Stimulated activated CD8-positive, alpha-beta memory T cell treated with anti-CD3 and anti-CD28 coated beads, Interleukin-12 subunit alpha, Interleukin-12 subunit beta, amount 100 ng/mL, for 4 hours (primary cell): ENCODE measurements at places on chromosomes 12 and 14.

DNA sequence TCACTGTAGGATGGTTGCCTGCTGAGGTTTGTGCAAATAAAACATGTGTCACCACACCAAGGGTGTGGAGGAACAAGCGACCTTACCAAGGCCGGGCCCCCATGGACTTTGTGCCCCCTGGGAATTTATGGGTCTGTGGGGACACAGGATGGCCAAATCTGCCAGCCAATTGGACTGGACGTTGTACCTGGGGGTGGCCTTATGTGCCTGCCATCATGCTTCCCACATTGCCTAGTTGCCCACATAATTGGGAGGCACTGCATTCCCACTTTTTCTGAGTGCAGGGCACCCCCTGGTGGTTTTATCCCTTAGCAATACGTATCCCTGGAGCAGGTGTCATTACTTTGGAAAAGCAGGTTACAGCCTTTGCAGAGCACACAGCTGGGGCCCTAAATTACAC, 92.6 kb upstream of the TMPO start:
- no peak for DNase-seq

DNA sequence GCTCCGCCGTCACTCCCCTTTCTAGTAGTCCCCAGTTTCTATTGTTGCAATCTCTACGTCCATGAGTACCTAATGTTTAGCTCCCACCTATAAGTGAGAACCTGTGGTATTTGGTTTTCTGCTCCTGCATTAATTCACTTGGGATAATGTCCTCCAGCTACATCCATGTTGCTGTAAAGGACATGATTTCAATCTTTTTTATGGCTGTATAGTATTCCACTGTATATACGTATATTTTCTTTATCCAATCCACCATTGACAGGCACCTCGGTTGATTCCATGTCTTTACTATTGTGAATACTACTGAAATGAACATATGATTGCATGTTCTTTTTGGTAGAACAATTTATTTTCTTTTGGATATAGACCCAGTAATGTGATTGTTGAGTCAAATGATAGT, 114.7 kb downstream of the ANKS1B start:
- DNase-seq = no peak

DNA sequence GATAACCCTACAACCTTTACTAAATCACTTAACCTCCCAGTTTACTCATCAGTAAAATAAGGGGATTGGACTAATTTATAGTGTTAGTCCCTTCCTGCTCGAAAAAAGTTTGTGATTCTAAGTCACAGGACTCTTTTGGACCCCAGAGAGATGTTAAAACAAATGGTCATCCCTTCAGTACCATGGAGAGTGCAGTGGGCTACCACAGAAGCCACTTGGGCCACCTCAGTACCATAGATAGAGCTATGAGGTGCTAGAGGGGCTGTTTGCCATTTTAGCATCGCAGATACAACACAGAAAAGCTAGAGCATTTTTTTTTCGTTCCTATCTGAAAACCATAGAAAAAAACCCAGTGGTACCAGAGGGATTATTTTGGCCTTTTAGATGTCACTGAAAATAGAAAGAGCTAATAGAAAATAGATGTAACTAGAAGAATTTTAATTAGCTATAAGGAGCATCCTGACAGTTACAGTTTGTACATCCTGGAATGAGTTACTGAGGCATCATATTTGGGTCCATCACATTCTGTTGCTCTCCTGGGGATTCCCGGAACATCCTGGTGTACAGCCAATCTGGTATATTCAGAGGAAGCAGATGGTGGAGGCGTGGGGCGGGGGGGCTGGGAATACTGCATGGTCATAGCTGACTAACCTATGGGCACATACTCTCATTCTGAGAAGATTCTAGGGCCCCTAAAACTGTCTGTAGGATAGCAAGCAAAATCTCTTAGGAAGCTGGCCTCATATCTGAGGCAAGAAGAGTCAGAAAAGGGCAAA, 2.8 kb downstream of the ZNF219 start:
- no peak for DNase-seq

- DNase-seq = no peak
Measured at GRCh38 chr12:95614390-95614982, 63.2 kb upstream of the USP44 start.

- peak; percentile 91 for DNase-seq
Measured at GRCh38 chr14:49620182-49621113, at the start of the genes MGAT2 and RPL36AL. Gene MGAT2, plus strand, starts transcription at chr14:49620799. Its CDS starts 470 bp downstream, at chr14:49621269. Gene RPL36AL, minus strand, starts transcription at chr14:49620626. Its CDS starts 1,522 bp downstream, at chr14:49619104.

DNA sequence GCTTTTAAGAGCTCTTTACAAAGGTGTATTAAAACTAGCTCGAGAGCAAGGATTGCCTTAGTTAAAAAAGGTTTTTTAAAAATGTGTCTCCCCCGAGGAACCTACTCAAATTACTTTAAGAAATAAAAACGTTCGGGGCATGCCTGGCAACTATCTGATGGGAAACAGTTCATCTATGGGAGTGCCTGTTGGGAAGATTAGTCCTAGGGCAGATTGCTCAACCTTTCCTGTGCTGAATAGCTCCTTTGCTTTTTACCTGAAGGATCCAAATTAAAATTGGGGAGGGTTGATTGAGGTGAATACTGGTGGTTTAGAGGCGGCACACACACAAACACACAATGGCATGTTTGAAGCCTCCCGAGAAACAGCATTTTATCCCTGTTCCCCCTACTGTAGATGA, 541.4 kb upstream of the ATP2B1 start:
- no peak for DNase-seq

DNA sequence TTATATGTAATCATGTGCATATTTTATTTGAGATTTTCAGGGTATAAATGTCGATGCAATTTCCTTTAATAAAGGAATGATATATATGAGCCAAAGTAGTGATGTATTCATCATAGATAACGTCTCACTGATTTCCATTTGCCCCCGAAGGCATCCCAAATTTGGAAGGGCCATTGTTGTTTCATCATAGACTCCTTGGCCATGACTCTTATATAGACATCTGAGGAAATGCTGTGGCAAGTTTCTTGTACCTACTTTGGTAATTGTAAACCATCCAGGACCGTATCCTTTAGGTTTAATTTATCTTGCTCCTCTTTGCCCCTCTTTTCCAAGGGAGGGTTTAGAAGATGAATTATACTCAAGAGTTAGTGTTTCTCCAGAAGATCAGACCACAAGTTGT, 84.7 kb downstream of the SAMD4A start:
- no peak for DNase-seq

- DNase-seq = no peak
Measured at GRCh38 chr12:60148109-60148508, 552.3 kb downstream of the SLC16A7 start.

- DNase-seq = no peak
Measured at GRCh38 chr14:99258876-99259726, 12.9 kb downstream of the BCL11B start.

DNA sequence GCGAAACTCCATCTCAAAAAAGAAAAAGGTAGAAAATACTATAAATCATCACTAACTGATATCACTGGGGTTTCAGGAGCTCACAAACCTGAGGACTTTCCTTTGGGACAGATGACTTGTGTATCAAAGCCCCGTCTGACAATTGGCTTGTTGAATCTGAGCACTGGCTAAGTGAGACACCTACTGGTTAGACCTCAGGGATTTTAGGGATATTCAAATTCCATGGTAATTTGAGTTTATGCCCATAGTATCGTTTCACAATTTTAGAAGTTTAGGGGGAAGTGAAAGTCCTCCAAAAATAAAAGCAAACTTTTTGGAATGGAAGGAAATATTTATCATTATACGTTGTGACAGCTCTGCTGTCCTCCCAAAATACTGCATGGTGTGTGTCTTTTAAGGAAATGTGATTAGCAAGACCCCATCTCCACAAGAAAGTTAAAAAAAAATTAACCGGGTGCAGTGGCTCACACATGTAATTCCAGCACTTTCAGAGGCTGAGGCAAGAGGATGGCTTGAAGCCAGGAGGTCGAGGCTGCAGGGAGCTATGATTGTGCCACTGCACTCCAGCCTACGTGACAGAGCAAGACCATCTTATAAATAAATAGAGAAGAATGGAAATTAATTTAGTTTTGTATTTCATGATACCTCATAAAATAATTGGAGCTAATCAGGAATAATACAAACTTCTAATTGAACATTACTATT, 49.2 kb downstream of the FBXL14 start:
- no peak for DNase-seq

GRCh38 chr12:71069311-71069710, 88.5 kb downstream of the TSPAN8 start:
- no peak for DNase-seq

- no peak for DNase-seq
Measured at GRCh38 chr12:56165369-56165768, 7.2 kb downstream of the MYL6 start.

DNA sequence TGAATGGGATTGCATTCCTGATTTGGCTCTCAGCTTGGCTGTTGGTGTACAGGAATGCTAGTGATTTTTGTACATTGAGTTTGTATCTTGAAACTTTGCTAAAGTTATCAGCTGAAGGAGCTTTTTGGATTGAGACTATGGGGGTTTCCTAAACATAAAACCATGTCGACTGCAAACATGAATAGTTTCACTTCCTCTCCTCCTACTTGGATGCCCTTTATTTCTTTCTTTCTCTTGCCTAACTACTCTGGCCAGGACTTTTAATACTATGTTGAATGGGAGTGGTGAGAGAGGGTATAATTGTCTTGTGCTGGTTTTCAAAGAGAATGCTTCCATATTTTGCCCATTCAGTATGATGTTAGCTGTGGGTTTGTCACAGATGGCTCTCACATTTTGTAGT, 141.5 kb downstream of the CEP83 start:
- no peak for DNase-seq

- DNase-seq = no peak
Measured at GRCh38 chr14:103391048-103391447, 5.8 kb downstream of the MARK3 start.

DNA sequence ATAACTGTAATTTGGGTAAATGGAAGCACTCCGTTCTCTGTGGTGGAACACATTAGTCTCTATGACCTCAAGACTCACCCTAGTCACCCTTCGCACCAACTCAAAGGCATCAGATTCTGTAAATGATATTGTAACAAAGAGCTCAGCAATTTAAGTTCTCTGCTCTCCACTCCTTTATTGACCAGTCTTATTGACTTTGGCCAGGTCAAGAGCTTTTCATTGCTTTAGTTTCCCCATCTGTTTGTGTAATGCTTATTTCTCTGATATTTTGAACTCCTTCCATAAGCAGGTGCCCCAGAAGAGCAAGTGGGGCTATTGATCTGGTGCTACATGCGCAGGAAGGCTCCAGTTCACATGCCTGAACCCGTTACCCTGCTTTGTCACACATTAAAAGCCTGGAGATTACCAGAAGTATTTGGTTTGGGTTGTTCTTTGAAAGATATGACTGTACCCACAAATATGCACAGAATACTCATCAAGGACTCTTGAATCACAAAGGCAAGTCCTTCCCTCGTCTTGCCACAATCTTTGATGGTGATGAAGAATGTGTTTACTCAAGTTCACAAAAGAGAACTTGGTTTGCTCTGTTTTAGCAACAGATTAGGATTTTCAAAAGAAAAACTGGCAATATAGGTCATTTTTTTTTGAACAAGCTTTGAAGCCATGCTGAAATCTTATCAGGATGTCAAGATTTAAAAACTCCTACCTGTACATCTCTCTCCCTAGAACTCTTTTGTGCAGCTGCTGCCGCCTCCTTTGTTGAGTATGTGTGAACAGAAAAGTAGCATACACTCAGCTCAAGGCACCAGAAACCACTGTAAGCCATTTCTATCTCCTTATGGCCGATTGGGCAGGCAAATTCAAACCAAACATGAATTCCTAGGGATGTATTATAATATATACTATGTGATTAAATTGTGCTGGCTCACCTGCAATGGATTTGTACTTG, 193.9 kb downstream of the BCAT1 start:
- no peak for DNase-seq

- DNase-seq = no peak
Measured at GRCh38 chr14:76337635-76338545, 38.0 kb upstream of the ESRRB start.

DNA sequence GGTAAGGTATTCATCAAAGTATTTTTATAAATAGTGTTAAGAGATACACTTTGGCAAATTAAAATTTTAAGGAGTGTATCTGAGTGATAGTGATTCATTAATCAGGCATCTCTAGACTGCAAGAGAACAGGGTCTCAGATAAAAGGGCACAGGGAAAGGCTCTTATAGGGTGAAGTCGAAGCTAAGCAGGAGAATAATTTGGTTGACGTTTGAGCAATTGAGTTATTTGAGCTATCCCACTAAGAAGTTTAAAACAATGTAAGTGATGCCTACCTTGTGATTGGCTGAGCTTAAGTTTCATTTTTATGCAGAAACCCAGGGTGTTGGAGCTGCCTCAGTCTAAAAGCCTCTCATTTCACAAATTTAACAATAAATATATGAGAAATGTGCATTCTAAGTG, 125.3 kb downstream of the SLC6A15 start:
- no peak for DNase-seq

GRCh38 chr12:29544428-29545101, 47.1 kb upstream of the OVCH1 start:
- no peak for DNase-seq

- DNase-seq = peak; percentile 49
Measured at GRCh38 chr12:104682790-104683279, 226.1 kb downstream of the CHST11 start.

DNA sequence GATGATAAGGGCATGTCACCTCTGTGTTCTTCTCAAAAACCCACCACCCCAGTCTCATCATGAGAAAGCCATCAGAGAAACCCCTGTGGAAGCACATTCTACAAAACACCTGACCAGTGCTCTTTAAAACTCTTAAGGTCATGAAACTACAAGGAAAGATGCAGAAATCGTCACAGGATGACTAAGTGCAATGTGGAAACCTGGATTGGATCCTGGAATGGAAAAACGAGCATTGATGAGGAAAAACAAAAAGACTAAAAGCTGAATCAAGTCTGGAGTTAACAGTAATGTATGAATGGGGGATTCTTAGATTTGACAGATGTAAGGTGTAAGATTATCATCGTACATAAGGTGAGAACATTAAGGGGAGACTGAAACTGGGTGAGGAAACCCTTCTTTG, 211.0 kb downstream of the TBX5 start:
- DNase-seq = no peak

DNA sequence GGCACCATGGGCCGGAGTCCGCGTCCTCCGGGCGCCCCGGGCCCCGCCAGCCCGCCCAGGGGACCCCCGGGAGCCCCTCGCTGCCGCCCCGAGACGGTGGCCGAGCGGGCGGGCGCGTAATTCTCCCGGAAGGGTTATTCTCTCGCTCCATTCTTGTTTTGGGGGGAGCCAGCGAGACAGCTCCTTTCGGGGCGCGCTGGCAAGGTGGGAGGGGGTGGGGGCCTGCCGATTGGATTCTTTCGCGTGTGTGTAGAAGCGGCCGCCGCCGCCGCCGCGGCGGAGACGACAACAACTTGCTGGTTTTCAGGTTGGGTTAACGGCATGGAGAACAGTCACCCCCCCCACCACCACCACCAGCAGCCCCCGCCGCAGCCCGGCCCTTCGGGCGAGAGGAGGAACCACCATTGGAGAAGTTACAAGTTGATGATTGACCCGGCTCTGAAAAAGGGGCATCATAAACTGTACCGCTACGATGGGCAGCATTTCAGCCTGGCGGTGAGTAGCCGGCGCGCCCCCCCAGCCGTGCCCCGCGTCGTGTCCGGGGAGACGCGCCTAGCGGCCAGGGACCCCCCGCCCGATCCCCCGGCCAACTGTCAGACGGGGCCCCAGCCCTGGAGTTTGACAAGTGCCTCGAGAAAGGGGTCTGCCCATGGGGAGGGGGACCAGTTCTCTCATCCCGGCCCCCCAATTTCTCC, 755 bp downstream of the SETD1B start:
- peak; percentile 57 for DNase-seq

GRCh38 chr14:96166461-96167223, 38.0 kb upstream of the BDKRB2 start:
- DNase-seq = no peak
